Activated CD4-positive, alpha-beta T cell treated with anti-CD3 and anti-CD28 coated beads, Interleukin-2, amount 10 ng/mL, durations not matched to agents 7 days and 5 days (primary cell): ENCODE measurements at places on chromosomes 13 and 19. TPM values are rescaled to one million over a fixed set of nuclear protein-coding genes. Genes with fewer than 3 reads are reported as not detected.

DNA sequence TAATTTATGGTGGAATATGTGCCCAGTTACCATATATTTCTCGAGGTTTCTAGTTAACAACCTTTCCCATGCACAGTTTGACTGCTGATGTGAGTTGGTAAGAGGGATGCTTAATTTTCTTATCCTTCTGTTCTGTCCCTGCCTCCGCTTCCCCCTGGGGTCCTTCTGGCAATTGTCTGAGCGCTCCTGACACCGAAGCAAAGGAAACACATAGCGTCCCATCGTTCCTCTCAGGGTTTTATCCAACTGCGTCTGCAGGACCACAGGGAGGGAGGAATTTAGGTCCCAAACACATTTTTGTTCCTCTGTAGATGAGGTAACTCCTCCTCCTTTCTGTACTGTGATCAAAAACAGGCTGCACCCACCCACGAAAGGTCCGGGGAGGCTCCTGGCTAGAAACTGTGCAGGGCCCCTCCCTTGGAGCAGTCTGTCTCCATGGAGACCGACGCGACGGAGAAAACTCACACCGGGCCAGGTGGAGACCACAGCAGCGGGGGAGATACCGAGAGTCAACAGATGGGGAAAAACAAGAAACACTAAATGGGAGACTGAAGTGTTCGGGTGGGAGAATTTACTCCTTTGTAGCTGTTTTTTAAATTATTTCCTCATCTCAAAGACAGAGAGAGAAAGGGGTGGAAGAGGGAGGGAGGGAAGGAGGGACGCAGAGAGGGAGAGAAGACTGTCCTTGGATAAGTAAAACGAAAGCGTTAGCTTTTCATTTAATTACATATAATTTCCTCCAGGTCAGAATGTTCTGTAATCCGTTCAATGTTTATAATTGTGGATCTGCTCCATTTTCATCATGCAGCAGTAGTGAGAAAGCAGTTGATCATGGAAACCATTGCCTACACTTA, 191.8 kb upstream of the NBEA start:
- no peaks in the 10 kb centered on the region for H3K36me3 ChIP-seq
- H3K4me3 ChIP-seq: no peak overlapping the region
- no peak overlapping the region for H3K27ac ChIP-seq
- H3K27me3 ChIP-seq: peaks cover 12% of the 10 kb centered on the region
- H3K4me1 ChIP-seq: no peaks in the 10 kb centered on the region

- no peaks in the 10 kb centered on the region for H3K36me3 ChIP-seq
- no peak for DNase-seq
- H3K4me3 ChIP-seq: no peak overlapping the region
- no peaks in the 10 kb centered on the region for H3K27me3 ChIP-seq
- no peaks in the 10 kb centered on the region for H3K4me1 ChIP-seq
These were observed 151.7 kb downstream of the LHFPL6 start for GRCh38 chr13:39451301-39451700.

GRCh38 chr19:49436381-49437017, 4.8 kb downstream of the SLC17A7 start:
- no peak overlapping the region for H3K27ac ChIP-seq
- H3K4me1 ChIP-seq: peaks cover 34% of the 10 kb centered on the region
- peaks cover 86% of the 10 kb centered on the region for H3K27me3 ChIP-seq
- peaks cover 4% of the 10 kb centered on the region for H3K36me3 ChIP-seq
- DNase-seq: peak; percentile 54
- H3K4me3 ChIP-seq: no peak overlapping the region

DNA sequence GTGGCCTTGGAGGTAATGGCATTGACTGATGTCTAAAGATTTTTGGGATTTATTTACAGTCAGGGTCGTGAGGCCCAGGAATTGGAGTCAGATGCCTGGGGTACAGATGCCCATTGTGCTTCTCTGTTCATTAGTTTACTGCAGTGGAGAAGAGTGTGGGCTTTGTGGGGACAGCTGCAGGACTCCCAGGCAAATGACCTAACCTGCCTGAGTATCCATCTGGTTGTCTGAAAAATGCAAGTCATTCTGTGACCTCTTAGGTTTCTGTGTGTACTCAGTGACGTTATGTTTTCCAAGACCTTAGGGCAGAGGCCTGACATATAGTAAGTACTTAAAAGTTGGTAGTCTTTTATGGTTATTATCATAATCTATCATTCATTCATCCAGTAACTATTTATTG, 60.5 kb downstream of the SPATA13 start:
- DNase-seq: no peak
- no peaks in the 10 kb centered on the region for H3K27me3 ChIP-seq
- H3K4me3 ChIP-seq: no peak overlapping the region
- H3K27ac ChIP-seq: no peak overlapping the region
- H3K36me3 ChIP-seq: peaks cover 5% of the 10 kb centered on the region

GRCh38 chr19:16266586-16266942, 58.1 kb upstream of the KLF2 start:
- DNase-seq: peak; percentile 82
- peaks cover 6% of the 10 kb centered on the region for H3K36me3 ChIP-seq
- H3K4me3 ChIP-seq: peak overlapping the region; percentile 48
- H3K27me3 ChIP-seq: peaks cover 14% of the 10 kb centered on the region
- H3K4me1 ChIP-seq: peaks cover 70% of the 10 kb centered on the region

DNA sequence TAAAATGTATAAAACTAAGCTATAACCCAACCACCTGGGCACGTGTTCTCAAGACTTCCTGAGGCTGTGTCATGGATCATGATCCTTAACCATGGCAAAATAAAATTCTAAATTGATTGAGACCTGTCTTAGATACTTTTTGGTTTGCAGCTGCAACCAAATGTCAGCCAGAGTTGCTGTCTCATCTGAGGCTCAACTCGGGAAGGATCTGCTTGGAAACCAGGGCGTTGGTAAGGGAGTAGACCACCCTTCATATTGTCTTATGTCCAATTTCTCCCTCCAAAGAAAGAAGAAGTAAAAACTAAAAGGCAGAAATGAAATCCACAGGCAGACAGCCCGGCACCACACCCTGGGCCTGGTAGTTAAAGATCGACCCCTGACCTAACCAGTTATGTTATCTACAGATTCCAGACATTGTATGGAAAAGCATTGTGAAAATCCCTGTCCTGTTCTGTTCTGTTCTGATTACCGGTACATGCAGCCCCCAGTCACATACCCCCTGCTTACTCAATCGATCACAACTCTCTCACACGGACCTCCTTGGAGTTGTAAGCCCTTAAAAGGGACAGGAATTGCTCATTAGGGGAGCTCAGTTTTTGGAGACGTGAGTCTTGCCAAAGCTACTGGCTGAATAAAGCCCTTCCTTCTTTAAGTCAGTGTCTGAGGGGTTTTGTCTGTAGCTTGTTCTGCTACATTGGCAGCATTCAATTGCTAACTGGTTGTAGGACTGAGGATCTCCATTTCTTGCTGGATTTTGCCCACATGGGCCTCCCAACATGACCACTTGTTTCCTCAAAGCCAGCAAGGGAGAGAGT, 22.9 kb upstream of the IGSF23 start:
- H3K27ac ChIP-seq: no peak overlapping the region
- peaks cover 15% of the 10 kb centered on the region for H3K4me1 ChIP-seq
- H3K27me3 ChIP-seq: no peaks in the 10 kb centered on the region
- no peaks in the 10 kb centered on the region for H3K36me3 ChIP-seq

- peak overlapping the region; percentile 57 for H3K27ac ChIP-seq
- no peaks in the 10 kb centered on the region for H3K4me1 ChIP-seq
- H3K27me3 ChIP-seq: no peaks in the 10 kb centered on the region
These were observed 28.0 kb upstream of the F7 start for GRCh38 chr13:113077566-113077952.

DNA sequence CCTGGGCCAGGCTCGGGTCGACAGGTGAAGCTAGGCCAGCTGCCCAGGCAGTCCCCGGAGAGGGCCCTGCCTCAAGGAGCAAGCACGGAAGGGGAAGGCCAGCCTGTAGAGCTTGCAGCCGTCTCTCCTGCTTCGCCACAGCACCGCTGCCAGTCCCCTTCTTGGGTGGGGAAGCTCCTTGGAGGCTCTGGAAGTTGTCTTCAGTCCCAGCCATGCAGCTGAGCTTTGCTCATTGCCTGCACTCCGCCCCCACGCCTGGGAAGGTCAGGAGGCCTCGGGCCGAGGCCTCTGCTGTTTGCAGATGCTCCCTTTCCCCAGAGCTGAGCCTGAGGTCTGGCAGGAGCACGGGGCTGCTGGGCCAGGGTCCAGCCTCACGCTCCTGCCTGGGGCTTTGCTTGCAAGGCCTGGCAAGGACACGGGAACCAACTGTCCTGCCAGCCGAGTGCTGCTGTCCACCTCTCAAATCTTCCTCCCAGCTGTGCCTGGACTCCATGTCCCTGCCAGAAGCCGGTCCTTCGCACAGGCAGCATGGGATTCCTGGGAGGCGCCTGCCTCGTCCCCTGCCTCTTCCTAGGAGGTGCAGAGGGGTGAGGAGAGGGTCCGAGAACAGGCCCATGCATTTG, 13.3 kb downstream of the PLEKHF1 start:
- H3K4me1 ChIP-seq: peaks cover 75% of the 10 kb centered on the region
- H3K27me3 ChIP-seq: no peaks in the 10 kb centered on the region
- peaks cover 32% of the 10 kb centered on the region for H3K36me3 ChIP-seq
- no peak for DNase-seq

- H3K27me3 ChIP-seq: peaks cover 45% of the 10 kb centered on the region
- H3K4me3 ChIP-seq: no peak overlapping the region
- DNase-seq: no peak
- H3K4me1 ChIP-seq: peaks cover 13% of the 10 kb centered on the region
- H3K36me3 ChIP-seq: no peaks in the 10 kb centered on the region
These were observed 2.3 kb downstream of the ENOX1 start for GRCh38 chr13:43784496-43784895.

DNA sequence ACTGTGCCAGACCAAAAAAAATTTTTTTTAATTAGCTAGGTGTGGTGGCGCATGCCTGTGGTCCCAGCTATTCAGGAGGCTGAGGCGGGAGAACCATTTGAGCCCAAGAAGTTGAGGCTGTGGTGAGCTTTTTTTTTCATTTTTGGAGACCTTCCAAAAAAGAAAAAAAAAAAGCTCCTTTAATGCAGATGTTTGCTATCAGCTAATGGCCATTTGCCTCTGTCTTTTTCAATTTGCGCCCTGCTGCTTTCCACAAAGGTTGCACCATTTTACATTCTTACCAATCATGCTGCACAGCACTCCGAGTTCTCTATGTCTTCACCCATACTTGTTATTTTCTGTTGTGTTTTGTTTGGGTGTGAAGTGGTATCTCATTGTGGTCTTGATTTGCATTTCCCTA, 15.6 kb upstream of the SMARCA4 start:
- H3K4me3 ChIP-seq: no peak overlapping the region
- no peak for DNase-seq

DNA sequence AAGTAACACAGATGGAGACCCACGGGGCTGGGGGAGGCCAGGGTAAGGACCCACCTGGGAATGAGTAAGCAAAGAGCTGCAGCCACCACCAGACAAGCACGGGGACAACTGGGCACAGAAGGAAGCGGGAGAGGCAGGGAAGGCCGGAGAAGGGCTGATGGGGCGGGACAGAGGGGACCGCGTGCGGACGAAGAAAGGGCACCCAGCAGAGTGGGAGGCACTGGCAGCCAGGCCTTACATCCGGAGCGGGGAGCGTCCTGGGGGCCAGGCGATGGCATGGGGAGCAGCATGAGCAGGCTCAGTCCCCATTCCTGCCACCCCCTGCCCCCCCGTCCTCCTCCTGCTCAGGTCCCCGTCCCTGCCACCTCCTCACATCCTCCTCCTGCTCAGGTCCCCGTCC, 3.0 kb downstream of the PROZ start:
- H3K27me3 ChIP-seq: peaks cover 8% of the 10 kb centered on the region
- no peaks in the 10 kb centered on the region for H3K36me3 ChIP-seq
- H3K4me3 ChIP-seq: peak overlapping the region; percentile 25
- DNase-seq: no peak

DNA sequence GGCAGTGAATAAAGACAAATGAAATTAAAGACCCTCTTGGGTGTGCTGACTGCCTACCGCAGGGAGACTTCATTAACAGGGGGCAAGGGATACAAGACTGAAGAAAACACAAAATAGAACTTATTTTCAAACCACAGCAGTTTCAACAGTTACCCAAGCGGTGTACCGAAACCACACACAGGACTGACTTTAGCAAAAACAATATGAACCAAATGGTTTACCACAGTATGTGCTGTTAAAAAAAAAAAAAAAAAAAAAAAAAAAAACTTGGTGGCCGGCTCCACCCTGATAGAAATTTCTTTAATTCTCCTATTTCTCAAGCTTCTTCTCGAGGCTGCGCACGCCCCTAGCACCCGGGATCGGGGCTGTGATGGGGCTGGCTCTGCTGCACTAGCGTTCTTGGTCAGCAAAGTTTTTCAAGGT, 42.6 kb downstream of the KLF2 start:
- H3K27ac ChIP-seq: no peak overlapping the region
- H3K27me3 ChIP-seq: no peaks in the 10 kb centered on the region
- H3K4me1 ChIP-seq: peaks cover 44% of the 10 kb centered on the region
- peak; percentile 89 for DNase-seq

DNA sequence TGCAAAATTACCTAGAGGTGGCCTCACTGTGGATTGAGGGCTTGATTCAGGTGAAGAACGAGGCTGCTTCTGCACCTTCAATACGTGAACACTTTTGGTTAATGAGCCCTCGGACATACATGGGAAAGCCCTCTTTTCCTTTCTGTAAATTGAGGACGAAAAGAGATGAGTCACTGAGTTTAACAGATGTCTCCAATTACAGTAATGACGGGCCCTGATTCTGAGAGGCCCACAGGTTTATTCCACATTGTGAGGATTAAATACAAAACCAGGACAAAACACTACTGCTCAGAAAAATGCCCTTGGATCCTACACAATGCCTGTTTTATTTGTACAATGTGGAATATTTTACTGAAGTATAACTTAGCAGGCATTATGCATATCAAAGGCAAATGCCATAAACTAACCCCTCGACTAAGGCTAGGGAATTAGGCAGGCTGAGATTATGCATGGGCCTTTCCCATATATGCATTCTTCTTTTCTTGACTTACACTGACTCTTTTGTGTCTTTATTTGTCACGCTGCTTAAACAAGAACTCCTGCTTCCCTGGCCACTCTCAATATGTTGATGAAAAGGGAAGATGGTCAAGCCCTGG, 819.9 kb downstream of the OLFM4 start:
- no peaks in the 10 kb centered on the region for H3K36me3 ChIP-seq
- H3K27me3 ChIP-seq: no peaks in the 10 kb centered on the region
- DNase-seq: no peak
- H3K4me1 ChIP-seq: no peaks in the 10 kb centered on the region

Gene FRY
- total RNA-seq: 12.0 TPM

Gene KPNA3
- 41.6 TPM for total RNA-seq

Gene ZNF446
- 7.9 TPM for total RNA-seq

Gene EFNB2
- total RNA-seq: 0.04 TPM

Gene ALOX5AP
- 88.7 TPM for total RNA-seq
